ENCODE measurements at places on chromosomes 1 and 21.

DNA sequence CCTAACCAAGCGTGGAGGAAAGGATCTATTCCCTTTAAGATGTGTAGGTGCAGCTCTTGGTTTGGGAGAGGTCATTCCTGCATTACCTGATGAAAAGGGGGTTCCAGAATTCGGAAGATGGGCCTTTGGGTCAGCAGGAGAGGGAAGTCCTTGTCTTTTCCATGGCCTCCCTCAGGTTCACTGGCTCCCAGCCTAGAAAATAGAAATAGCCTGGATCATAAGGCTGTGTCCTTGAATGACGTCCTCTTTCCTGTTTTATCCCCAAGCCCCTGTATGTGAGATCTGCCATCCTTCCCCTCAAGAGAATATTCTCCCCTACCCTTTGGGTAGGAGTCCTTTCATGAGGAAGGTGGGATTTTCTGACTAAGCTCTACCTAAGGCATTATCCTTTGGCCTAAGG lies 14.5 kb upstream of the RPS8 start:
- DNase-seq = no peak

- DNase-seq = no peak
These were observed 50.4 kb downstream of the MDM4 start for GRCh38 chr1:204566583-204566955.

DNA sequence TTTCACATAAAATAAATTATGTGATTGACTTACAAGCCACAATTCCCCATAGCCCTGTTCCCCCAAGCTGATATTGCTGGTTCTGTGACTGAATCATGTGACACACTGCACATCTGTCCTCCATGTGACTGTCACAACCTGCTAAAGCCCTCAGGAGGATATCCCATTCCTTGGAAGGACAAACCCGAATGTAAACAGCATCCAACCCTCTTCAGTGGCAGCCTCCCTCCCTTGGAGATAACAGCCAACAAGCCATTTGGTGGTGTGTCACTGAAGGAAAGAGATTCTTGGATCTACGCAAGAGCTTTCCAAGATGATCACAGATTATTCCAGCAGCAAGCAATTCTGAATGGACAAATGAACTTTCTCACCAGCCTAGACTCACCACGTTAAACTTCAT lies 153.9 kb upstream of the TIAM1 start:
- no peak for DNase-seq

- DNase-seq = no peak
These were observed 140.8 kb upstream of the RAB4A start for GRCh38 chr1:229130028-229130668.

DNA sequence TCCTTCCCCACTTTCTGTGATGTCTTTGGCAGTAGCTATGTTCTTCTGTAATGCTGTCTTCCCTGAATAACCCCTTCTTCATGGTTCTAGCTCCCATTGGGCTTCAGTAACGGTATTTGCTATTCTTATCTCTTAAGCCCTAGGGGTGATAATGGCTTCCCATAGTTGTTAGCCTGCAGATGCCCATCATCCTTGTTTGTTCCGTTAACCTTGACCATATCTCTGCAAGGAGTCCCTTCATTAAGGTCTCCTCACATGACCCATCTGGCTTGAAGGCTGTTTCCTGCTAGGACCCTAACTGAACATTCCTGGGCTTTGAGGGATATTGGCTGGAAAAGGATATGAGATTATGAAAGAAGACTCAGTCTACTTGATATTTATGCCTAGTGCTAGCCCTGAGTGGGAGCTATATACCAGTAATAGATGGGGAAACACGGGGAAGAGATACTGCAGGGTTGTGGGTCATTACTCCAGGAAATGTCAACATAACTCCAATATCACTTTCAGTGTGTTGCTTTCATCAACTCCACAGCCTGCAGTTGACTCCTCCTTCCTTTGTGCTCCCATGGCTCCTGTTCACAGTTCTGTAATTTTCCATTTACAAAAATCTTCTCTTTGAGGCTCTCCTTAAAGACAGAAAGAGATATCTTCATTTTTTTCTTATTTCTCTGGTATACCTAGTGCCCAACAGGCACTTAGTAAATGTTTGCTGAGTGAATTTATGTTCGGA lies 2.5 kb downstream of the MR1 start:
- DNase-seq = no peak

GRCh38 chr1:62995173-62995572 lies 211.2 kb downstream of the ATG4C start:
- no peak for DNase-seq

GRCh38 chr21:29258626-29259338 lies 39.9 kb upstream of the BACH1 start:
- DNase-seq = no peak

GRCh38 chr1:113929750-113930498 lies 800 bp downstream of the HIPK1 start:
- no peak for DNase-seq

DNA sequence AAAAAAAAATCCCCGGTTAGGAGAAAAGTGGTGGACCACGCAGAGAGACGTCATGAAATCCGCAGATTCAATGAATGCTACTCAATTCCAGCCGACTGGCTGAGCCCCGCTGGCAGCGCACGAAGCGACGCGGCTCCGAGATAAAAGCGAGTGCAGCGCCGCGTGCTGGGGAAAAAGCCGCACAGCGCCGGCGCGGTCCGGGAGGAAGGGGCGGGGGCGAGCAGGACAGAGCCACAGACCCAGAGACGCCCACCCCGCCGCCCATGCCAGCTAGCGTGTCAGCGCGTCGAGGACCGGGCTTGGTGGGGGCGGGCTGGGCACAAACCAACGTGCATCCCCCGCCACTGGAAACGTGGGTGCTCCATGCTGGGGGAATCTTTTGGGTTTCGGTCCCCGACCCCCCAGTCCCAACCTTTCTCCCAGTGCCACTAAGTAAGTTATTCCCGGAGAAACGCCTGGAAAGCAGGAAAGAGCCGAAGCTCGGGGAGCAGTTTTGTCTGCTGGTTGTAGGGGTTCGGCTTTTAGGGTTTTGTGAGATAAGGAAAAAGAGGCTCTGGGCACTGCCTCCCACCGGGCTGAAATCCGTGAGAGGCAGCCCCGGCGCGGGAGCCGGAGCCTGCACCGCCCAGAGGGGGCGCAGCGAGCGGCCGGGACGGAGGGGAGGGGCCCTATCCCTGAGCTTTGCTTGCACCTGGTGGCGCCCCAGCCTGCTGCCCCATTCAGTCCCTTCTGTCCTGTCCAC lies at the start of gene KCNJ6:
TSS of gene KCNJ6 (minus strand) at position 148 of the 742 bp plus-strand sequence. CDS start 75,775 bp downstream, outside the sequence.
- DNase-seq = peak; percentile 81

- DNase-seq = no peak
These were observed 49.8 kb downstream of the ARHGEF16 start for GRCh38 chr1:3504151-3504821.

DNA sequence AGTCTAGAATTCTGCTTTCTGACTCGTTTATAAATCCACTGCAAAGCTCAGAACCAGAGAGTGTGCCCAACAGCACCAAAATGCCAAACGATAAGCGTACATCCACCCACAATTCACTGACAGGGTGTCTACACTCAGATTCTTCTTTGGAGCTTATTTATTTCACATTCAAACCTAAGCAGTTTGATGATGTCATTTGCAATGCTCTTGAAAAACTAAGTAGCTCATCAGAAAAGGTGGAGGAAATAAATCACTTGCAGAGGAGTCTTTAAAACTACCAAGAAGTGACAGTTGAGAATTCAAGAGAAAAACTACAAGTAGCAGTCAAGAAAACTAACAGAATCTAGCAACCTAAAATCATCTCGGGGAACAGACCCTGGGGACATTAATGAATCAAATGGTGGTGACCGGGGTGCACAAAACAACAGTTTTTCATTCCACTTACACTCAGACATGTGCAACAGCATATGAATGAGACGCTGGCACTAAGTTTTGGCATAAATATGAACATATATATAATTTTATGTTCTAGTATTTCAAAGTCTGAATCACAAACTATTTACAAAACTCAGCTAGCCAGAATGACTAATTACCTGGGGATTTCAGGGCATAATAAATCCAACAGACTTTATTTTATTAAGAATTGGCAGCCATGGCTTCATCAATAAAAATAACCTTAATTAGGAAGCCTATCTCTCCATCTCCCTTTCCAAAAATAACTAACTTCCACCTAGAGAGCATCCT lies 119.4 kb downstream of the SIPA1L2 start:
- no peak for DNase-seq

GRCh38 chr1:1826356-1827088 lies 48.3 kb upstream of the NADK start:
- DNase-seq = no peak

DNA sequence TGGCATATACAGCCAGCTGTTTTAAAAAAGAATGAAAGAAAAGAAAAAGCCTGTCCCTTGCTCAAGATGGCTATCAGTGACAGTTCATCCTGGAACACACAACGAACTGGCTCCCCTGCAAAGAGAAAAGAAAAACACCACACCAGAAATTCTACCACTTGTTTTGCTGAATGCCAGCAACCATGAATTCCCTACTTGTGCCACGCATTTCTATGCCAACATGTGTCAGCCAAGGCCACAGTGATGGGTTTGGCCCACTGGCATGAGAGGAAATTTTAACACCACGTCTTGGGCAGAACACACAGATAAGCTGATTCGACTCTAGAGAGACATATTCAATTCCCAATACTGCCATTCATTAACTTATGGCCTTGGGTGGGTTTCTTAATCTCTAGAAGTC lies 64.0 kb downstream of the CAPZB start:
- DNase-seq = no peak

DNA sequence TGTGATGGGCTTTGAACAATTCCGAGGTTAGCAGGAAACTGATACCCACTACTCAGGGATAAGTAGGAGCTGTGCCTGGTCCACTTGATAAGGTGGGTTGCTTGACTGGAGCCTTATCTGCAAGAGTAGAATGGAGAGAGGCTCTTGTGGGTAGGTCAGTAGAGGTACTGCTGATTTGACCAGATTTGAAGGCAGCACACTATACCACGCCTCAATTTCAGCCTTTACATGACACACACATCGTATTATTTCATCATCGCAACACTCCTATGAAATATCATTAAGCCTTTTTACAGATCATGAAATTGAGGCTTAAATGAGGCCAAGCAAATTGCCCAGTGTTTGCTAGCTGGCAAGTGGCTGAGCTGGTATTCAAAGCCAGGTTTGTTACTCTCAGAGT lies 69.6 kb downstream of the KCNJ15 start:
- DNase-seq = no peak

GRCh38 chr21:29586696-29587095 lies 288.0 kb downstream of the BACH1 start:
- DNase-seq = no peak

GRCh38 chr1:153679337-153680119 lies 1.0 kb downstream of the NPR1 start:
- no peak for DNase-seq

DNA sequence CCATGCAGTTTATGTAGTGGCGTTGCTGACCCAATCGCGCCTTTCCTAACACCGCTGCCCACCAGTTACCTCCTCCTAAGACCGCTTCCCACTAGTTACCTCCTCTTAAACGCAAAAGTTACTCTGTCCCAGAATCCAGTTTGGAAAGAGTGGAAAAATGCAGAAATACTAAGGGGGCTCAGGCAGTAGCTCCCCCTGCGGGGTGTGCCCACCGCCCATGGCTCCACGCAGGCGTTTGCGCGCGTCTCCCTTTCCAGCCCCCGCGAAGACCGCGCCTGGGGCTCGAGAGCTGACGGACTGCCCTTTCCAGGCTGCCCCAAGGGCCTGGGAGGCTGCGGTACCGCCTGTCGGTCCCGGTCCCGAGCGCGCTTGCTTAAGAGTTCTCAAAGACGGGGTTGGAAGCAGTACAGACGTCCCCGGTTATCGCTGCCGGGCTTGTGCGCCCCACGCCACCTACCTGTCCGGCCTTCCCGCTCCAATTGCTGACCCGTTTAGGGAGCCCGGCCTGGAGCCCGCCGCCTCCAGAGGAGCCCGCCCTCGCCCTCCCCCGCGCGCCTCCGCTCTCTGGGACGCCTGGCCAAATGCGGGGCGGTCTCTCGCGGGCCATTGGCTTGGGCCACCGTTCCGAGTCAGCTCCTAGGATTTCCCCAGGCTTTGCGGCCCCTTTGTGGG lies 414.1 kb upstream of the ESRRG start:
- DNase-seq = no peak

GRCh38 chr21:32946654-32947053 lies 79.1 kb upstream of the OLIG2 start:
- DNase-seq = no peak

GRCh38 chr1:195899762-195900352 lies 708.4 kb downstream of the KCNT2 start:
- DNase-seq = no peak

- DNase-seq = no peak
These were observed 660.7 kb downstream of the PTPRU start for GRCh38 chr1:29896791-29897714.

GRCh38 chr1:84872696-84873355 lies 20.2 kb downstream of the LPAR3 start:
- no peak for DNase-seq

DNA sequence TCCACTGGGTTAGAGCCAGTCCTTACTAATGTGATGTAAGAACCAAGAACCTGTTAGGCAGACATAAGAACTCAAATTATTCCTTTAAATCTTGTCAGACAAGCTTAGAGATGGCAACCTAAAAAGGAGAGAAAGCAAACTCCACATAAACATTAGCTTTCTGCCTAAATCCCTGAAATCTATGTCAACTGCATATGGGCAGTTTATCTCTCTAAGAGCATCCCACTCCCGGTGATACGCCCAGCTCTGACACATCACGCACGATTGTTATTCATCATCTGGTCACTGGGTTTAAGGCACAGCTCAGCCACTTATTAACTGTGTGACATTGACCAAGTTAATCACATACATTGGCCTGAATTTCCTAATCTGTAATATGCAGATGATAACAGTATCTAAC lies 323.7 kb downstream of the HHIPL2 start:
- DNase-seq = no peak

GRCh38 chr21:16279731-16280581 lies 550.2 kb downstream of the USP25 start:
- no peak for DNase-seq

Measured in NCI-H446 treated with DMSO at 0.1 percent for 48 hours (cell line).